ENCODE measurements at places on chromosomes 3 and 15.

DNA sequence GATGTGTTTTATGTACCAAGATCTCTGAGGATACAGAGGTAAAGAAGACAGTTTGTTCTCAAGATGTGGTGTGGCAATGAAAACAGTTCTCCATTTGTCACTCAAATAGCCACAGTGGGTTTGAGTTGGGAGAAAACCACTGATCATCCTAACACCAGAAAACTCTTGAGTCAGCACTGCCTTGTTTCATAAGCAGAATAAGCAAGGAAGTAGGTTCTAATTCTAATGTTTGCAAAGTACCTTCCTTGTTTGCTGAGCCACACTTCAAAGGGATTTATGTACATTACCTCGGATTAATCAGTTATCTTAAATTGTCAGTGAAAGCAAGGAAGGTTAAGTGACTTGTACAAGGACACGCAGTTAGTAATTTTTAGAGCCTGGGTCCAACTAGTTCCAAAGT is 107.8 kb upstream of the BOC start:
- DNase-seq, result no peak

GRCh38 chr15:100254691-100255090 is 87.1 kb downstream of the ADAMTS17 start:
- DNase-seq, result no peak

DNA sequence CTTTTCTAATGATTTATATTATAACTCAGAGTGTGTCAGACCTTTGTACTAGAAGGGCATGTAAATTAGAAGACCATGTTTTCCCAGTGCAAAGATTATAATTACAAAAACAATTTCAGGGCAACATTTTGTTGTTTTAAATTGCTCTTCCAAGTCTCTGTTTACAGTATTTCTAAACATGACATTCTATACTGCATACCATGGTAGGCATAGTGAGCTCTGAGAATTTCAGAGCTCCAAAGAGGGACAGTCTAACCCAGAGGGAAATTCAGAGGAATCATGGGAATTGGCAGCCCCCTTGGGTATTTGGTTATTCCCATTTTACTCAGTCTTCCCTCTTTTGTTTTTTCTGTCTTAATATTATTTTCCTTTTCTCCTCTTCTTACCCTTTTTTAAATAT is 361.5 kb upstream of the SEMA6D start:
- DNase-seq, result no peak

- no peak for DNase-seq
Observed at GRCh38 chr3:13543253-13543652, 5.7 kb upstream of the FBLN2 start.

DNA sequence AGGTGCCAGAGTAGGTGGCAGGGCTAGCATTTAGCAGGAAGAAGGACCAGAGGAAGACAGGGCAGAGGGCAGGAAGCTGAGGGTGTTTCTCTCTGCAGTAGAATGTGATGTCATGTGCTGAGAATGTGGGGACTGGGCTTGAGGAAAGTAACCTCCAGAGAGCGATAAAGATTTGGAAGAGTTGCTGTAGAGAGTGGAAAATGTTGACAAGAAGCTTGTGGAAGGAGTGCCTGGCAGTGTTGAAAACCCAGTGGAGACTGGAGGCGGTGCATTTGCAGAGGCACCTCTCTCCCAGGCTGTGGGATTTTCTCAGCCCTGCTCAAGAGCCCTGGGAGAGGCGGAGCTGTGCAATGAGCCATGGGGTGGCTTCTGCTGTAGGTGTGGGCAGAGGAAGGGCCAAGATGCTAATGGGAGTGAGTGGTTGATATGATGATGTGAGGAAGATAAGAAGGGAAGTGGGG is 54.8 kb downstream of the MESD start:
- DNase-seq, result no peak

DNA sequence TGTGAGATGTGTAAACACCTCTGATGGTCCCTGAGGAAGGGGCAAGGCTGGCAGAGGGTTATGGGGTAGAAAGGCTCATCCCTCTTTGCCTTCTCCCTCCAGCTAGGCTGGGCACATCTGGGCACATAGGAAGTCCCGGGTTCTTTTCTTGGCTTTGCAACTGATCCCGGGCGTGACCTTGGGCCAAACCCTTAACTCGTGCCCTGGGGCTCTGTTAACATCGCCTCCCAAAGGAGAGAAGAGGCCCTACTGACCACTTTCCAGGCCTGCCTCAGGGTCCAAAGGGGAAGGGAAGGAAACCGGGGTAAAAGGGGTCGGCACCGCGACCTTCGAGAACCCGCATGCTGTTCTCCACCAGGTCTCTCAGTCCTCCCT is 549 bp downstream of the C3orf18 start:
- no peak for DNase-seq

GRCh38 chr3:44860117-44860516 is 1.6 kb upstream of the TMEM42 start:
- no peak for DNase-seq

- no peak for DNase-seq
Observed at GRCh38 chr3:195911946-195912270, 3.6 kb upstream of the TNK2 start.

DNA sequence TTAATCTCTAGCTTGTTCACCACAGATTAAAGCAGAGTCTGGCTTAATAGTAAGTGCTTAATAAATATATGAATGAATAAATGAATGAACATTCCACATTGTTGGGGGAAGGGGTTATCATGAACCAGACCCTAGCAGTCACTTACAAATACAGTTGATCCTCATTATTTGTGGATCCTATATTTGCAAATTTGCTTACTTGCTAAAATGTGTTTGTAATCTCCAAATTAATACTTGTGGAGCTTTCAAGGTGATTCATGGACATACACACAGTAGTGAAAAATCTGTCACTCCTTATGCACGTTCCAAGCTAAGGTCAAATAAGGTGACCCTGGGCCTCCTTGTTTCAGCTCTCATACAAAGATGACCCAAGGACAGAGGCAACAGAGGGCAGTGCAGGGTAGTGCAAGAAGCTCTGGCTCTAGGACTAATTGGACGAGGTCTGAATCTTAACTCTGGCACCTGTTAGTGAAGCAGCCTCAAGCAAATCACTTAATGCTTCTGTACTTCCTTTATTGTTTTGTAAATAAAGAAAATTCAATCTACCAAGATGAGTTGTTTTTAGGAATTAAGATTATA is 112.8 kb upstream of the C2CD4B start:
- no peak for DNase-seq

GRCh38 chr15:99433757-99434450 is 131.9 kb upstream of the MEF2A start:
- peak; percentile 2 for DNase-seq

GRCh38 chr3:139846729-139847128 is 88.3 kb upstream of the CLSTN2 start:
- DNase-seq, result no peak

- DNase-seq, result no peak
Observed at GRCh38 chr3:86969500-86970189, 21.3 kb downstream of the VGLL3 start.

GRCh38 chr3:152638707-152639450 is 196.1 kb upstream of the P2RY1 start:
- no peak for DNase-seq

DNA sequence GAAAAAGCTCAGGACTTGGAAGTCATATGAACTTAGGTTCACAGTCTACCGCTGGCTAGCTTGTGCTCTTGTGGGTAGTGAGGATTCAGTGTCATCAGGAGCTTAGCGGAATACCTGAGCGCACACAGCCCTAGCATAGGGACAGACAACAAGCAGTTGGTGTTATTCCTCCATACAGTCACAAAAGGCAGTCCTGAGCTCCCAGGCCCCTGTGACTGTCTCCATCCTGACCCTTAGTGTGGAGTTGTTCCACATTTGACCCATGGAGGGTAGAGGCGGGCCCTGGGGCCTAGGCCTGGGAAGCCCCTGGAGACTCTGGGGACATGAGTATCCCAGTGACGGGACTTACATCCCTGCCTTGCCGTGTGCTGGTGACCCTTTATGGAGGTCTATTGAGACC is 131.5 kb upstream of the PLXNA1 start:
- DNase-seq, result no peak

DNA sequence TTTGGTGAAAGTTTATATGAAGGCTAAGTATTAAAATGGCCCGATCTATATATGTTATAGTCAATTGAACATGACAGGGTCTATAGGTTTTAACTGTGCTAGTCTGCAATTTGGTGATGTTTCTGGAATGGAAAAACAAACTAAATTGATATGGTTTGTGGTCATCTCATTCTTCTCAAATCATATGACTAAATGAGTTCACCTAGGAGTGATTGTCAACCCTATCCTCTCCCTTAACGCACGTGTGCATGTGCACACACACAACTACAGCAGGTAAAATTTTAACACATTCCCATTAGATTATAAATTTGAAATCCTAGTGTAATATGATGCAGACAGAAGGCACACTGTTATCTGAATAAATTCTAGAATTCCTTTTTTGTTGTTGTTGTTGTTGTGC is 9.0 kb downstream of the CLDND1 start:
- DNase-seq, result no peak

DNA sequence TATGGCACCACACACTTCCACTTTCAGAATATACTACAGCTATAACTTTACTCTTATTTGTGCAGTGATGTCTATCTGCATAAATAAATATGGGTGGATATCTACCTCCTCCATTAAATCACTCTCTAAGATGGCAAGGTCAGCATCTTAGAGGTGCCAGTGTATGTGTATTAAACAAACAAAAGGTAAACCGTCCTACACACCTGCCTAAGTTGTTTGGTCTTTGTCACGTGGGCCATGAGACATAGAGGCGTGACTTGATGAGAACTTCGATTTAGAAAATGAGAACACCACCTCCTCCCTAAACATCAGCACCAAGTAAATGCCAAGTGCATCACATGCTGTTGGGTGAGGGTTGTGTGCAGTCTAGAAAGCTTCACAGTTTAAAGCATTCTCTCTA is 310.6 kb downstream of the GRM7 start:
- DNase-seq, result no peak

GRCh38 chr3:51916418-51916817 is 13.3 kb upstream of the IQCF1 start:
- no peak for DNase-seq

GRCh38 chr15:73313861-73314260 is 54.9 kb downstream of the HCN4 start:
- no peak for DNase-seq

DNA sequence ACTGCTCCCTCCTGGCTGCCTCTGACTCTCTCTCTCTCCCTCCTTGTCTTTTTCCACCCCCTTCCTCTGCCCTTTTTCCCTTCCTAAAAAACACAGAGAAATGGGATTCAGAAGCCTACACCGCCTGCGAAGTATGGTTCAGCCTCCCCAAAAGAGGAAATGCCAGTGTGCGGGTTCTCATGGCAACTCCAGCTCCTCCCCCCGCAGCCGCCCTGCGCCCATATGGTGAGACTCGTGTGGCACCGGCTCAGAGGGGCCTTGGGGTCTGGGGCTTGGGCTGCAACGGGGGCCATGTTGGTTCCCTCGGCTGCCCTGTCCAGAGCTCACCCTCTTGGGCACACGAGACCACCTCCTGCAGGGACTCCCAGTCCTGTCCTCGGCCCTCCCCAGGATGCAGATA is 23.6 kb upstream of the LINGO1 start:
- no peak for DNase-seq

DNA sequence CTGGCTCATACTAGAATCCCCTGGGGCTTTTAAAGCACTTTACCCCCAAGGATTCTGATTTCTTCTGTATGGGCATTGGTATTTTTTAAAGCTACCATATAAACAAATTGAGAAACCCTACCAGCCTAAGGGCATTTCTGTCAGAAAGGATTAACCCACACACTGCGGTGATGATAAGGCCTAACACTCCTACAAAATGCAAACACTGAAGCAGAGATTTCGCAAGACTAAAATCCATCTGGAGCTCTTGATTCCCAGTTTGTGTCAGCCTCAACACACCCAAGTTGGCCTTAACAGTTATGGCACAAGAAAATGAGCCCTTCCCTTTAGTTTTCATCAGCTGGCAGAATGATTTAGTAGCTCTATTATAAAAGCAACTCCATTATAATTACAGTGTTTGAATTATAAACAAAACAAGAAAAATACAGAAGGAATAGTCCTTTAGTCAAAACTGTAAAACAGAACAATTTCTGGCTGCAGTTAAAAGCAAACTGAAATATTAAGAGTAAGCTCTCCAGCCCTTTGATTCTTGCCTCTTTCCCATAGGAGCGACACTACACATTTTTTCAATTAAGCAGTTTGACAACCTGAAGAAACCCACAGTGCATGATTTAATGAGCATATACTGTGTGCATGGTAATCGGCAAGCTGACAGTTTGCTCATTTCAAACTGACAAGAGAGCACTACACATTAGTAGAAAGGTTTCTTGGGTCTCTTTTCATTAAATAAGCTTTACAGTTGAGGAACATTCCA is 441.2 kb downstream of the FHIT start:
- DNase-seq, result no peak

GRCh38 chr3:50584391-50584790 is 15.1 kb downstream of the HEMK1 start:
- DNase-seq, result no peak

GRCh38 chr3:63395960-63396359 is 117.9 kb downstream of the SYNPR start:
- no peak for DNase-seq

DNA sequence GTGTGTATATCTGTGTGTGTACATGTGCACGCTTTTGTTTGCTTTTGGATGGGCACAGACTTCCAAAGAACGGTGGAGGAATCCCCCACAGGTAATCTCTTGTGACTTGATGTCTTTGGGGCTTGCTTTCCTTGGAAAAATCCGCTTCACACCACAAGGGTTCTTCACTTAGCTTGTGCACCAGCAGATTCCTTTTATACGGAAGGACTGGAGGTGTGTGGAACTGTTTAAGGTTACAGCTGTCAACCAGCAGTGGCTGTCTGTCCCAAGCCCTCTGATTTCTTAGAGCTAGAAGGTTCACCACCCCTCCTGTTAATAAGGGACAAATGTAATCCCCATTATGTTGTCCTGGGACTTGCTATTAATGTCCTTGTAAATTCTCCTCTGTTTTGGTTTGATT is 193.5 kb downstream of the ITPR1 start:
- DNase-seq, result no peak

- no peak for DNase-seq
Observed at GRCh38 chr15:89498574-89498906, 2.2 kb upstream of the RHCG start.

DNA sequence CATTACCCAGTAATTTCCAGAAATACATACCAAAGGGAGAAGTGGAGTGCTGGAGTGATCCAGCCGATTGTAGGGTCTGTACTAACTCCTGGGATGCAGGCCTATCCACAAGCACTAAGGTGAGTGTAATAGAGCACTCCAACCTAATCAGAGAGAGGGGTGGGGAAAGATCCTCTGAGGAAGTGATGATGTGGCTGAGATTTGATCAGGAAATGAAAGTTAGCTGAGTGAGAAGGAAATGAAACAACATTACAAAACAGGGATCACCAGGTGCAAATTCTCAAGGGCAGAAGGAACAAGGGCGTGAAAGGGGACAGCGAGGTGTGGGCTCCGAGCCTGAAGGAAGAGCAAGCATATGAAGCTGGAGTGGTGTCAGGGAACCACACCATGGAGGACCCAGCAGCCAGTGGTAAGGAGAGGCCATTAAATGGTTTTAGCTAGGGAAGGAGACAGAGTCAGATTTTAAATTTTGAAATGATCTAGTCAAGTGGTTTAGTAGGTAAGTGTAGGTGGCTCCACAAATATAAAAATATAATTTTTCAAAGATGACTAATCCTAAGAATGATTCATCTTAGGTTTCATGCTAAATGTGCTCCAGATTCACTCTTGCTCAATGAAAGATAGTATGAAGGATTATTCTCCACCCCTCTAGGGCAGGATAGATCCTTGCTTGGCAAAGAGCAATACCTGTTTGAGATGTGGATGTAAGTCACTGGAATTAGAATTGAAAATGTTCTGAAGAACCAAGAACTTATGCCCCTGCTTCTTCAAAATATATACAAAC is 348.7 kb downstream of the TBL1XR1 start:
- DNase-seq, result no peak
